ENCODE measurements at places on chromosomes 12 and 14.

DNA sequence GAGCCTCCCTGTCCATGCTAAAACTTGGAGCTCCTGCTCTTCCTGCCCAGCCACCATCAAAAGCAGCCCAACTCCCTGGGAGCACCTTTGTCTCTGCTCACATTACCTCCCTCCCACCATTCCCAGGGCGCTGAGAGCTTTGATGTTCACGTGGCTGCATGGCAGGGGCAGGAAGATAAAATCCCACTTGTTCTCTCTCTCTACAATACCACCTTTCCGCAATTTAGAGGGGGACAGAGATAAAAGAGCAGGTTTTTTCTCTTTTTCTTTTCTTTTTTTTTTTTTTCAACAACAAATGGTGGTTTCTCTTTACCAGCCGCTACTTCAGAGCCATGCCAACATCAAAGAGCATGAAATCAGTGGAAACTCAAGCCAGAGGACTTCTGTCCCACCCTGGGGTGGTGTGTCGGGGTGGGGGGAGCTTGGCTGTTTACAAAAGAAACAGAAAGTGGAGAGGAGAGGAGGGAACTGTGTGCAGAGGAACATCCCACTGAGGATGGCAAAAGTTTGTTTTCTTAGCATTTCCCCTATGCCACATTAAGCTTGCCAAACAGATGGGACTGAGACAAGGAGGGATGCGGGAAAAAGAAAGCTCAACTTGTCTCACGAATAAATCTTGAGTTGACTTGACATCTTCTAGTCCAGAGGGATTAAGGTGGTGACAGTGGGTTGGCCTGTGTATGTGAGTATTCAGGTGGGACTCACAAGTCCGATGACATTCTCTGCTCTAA is 103.7 kb upstream of the NUDT4 start:
- no peak for DNase-seq

DNA sequence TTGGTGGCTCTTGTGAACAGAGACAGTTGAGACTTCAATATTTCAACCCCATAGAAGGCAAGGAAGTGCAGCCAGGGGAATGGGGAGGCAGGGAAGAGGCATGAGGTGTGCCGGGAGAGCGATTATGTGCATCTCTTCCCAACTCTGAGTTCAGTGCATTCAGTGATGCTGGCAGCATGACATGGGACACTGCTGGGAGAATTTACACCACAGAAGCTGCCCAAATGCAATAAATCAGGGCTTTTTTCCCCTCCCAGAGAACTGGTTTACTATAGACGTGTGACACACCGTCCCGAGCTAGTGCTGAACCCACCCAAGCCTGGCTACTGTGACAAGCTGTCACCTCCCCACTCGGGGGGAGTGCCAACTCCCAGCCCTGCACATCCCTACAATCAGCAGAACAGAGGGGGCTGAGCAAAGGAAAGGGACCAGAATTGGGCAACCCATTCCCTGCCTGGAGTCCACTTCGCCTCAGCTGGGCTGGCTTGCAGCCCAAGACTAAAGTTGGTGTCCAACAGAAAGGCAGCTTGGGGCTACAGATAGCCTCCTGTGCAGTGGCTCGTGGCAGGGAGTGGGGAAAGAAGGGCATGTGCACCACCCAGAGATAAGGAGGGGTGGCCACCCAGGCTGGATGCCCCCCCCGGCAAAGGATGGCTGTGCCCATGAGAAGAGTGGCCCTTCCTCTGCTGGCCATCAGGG is 16.7 kb downstream of the AHSA1 start:
- no peak for DNase-seq

- no peak for DNase-seq
These were observed 125.9 kb downstream of the PAPOLA start for GRCh38 chr14:96627811-96628775.

DNA sequence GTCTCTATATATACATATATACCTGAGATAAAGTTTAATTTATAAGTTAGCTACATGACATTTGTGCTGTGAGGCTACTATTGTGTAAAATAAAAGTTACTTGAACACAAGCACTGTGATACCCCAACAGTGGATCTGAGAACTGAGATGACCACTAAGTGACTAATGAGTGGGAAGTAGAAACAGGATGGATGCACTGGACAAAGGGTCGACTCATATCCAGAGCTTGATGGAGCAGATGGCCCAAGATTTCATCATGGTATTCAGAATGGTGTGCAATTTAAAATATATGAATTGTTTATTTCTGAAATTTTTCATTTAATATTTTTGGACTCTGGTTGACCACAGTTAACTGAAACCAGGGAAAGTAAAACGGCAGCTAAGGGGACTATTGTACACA is 908.6 kb upstream of the MDGA2 start:
- no peak for DNase-seq

GRCh38 chr12:40145896-40146295 is 40.0 kb upstream of the SLC2A13 start:
- DNase-seq = no peak

DNA sequence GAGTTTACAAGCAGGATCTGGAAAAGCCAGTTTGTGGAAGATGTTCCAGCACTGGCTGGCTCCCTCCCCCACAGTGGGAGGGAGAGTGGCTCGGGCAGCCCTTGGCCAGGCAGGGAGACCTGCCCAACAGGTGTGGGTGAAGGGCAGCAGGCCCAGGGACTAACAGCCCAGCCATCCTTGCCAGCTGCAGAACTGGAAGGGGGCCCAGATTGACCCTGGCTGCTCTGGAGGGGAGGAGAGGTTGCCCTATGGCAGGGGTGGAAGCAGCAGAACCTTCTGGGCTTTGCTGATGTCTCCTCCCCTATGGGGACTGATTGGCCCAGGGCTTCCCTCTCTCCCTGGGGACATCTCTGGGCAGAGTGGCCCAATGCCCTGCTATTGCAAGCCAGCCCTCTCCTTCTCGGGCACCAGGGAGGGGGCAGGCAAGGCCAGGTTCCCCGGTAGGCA is 20.5 kb downstream of the IRF2BPL start:
- DNase-seq = no peak

DNA sequence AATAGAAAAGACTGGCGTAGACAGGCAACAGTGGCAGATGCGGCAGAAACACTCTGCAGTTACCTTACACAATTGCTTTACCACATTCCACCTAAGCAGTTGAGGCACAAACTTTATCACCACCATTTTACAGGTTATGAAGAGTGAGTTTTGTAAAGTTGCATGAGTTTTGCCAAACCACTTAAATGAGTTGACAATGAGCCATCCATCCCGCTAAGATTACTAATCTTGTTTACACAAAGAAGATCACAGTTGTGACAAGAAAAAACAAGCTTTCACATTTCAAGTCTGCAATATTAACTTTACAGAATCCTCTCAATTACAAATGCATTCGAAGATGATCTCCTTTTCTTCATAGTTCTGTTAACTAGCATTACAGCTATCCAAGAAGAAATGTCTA is 1.8 kb downstream of the TMCC3 start:
- DNase-seq = no peak

- no peak for DNase-seq
These were observed 42.7 kb downstream of the CDC42BPB start for GRCh38 chr14:103014466-103015228.

- DNase-seq = no peak
These were observed 121.5 kb downstream of the SLC15A5 start for GRCh38 chr12:16155938-16156337.

DNA sequence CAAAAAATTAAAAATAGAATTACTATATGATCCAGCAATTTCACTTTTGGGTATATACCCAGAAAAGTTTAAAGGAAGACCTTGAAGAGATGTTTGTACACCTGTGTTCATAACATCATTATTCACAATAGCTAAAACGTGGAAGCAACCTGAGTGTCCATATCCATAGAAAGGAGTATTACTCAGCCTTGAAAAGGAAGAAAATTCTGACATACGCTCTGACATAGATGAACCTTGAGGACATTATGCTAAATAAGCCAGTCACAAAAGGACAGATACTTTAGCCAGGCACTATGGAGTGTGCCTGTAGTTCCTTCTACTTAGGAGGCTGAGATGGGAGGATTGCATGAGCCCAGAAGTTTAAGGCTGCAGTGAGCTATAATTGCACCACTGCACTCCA is 6.1 kb upstream of the RD3L start:
- no peak for DNase-seq

GRCh38 chr12:24039113-24039525 is 89.6 kb upstream of the SOX5 start:
- DNase-seq = peak; percentile 33

DNA sequence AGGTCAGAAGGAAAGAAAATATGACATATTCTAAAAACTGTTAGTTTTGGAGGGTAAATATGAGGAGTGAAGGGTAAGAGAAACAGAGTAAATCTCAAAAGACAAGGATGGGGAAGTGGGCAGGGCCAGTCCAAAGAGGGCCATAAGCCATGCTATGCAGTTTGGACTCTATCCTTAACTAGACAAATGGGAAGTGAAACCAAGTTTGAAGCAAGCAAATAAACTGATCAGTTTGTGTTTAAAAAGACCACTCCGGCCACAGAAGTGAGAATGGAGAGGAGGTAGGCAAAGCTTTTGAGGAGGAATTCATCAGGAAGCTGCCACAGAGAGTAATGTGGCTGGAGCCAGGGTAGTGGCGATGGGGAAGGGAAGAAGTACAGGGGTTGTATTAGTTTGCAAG is 37.5 kb upstream of the DAAM1 start:
- DNase-seq = no peak

- DNase-seq = no peak
These were observed 2.1 kb downstream of the TTC6 start for GRCh38 chr14:37597538-37597913.

DNA sequence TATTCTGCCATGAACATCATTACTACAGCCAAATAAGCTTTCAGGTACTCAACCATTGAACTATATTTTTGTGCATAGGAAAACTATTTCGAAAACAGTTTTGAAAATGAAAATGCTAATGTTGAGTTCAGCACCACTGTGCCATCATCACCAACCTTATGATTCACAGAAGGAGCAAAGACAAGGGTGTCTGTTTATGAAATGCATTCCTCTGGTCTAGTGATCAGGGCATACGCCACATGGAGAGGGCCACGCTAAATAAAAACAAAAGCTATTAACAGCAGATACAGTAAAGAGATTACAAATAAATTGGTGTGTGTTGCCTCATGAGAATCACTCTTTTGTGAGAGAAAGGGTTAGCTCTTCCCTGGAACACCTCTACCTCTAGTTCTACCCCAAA is 43.2 kb upstream of the BMAL2 start:
- no peak for DNase-seq

DNA sequence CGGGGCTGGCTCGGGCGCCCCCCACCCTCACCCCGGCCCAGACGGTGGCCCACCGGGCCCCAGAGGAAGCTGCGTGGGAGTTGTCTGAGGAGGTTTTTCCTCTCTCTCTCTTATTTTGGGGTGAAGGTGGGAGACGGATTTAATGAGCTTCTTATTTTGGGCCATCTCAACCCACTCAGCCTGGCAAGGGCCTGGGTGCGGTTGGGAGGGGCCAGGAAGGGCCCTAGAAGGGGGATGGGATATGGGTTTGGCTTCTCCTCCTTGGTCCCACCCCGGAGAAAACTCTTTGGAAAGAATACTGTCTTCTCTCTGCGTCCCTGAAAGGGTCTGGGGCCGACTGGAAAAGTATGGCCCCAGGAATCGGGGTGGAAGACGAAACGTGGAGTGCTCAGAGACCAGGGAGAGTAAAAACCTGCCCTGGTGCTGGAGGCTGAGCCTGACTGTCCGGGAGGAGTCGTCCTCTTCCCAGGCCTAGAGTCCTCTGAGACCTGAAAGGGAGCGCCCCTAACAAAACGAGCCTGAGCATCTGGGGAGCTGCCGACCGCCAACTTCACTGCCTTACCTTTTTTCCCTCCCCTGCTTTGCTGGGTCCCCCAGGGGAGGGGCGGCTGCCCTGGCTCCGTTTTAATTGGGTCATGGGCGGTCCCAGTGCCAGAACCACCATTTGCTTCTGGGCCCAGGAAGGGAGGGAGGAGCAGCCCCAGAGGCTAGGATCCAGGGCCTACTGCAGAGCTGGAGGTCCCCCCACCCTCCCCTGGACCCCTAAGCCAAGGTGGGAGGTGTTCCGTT is 1.6 kb downstream of the MMP14 start:
- no peak for DNase-seq

DNA sequence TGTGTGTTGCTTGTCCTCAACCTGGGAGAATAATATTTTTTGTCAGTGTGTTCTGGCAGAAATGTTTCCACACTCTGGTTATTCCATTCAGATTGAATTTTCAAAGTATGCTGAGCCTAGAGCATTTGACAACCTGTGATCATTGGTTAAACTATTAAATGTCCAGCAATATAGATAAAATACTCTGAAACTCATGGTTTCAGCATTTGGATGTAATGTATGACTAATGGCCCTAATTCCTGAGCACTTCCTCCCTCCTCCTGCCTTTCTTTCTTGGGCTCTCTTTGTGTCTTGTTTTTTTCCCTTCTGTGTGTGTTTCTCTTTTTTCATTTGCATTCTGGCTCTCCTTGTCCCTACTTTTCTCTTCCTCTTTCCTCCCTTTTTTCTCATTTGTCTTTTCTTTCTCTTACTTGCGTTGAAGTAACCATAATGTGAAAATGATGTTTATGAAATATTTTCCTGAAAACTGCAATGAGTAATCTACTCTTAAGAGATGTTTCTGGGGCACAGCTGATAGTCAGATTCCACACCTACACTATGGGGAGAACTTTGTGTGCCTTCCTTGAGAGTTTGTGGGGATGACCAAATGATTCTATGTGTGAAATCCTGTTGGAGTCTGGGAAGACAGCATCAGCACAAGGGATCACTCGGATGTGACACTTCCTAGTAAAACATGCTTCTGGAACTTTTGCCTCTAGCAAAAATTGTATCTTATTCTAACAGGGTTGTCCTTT is 74.6 kb downstream of the FRMD6 start:
- DNase-seq = no peak

DNA sequence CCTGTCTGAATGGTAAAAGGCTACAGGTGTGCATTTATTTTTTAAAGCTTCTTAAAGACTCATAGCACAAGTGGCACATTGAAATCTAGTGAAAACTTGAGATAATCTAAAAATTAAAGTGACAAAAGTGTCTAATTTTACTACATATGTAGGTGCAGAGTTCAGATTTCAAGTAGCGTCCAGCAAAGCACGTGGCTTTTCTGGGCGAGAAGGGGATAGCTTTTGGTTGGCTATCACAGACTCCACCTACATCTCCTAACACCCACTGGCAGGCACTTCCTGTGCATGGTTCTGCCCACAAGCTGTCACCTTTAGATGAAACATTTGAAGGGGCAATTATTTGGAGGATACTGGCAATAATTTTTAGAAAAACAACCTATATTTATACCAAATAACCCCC is 1.9 kb upstream of the PITPNM2 start:
- no peak for DNase-seq

- no peak for DNase-seq
These were observed 7.4 kb upstream of the HOXC6 start for GRCh38 chr12:54020591-54021405.

All from Caki2 (cell line).